ENCODE measurements at places on chromosomes 11 and 22.

GRCh38 chr11:37503411-37504059 lies 905.5 kb upstream of the RAG2 start:
- no peak for DNase-seq

GRCh38 chr11:85889676-85890579 lies 34.7 kb downstream of the CCDC83 start:
- DNase-seq: no peak

DNA sequence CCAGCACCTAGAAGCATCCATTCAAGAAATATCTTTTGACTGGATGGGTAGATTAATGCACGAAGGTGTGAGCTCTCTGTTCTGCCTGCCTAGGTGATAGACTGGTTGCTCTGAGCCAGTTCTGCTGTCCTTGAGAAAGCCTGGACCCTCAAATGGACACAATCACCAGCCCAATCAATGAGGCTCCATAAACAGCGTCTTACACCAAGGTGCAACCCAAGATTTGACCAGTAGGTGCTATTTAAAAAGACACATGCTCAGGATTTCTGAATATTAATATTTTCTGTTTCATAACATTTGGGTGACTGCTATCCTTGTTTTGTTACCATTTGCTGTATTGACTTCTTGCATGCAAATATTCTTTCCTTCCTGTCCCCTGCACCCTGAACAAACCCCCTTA lies 39.0 kb downstream of the PAMR1 start:
- DNase-seq: no peak

GRCh38 chr22:22877523-22878210 lies 9.9 kb upstream of the IGLL5 start:
- peak; percentile 68 for DNase-seq

DNA sequence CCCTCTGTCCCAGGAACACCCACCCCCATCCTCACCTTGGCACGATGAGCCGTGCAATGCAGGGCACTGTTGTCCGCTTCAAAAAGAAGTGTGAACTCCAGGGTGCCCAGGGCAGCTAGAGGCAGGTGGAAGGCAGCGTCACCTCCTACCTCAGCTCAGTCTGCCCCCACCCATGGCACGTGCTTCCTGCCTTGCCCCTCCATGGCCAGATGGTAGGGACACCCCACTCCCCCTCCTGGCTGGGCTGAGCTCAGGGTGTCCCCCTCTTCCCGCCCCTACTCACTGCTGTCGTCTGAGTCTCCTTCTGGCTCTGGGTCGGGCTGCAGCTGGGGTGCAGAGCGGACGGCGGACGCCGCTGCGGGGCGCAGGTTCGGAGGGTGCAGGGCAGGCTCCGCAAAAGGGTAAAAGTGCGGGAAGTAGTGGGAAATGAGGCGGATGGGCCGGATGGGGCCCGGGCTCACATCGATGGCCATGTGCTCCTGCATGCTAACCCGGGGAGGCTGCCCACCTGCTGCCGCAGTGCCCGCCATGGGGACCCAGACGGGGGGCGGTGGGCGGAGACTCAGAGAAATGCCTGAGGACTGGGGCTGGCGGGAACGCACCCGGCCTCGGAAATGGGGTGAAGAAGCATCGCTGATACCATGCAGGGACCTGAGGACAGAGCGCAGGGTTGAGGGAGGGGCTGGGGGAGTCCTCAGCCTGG lies 9.1 kb downstream of the NDUFV1 start:
- DNase-seq: no peak

- no peak for DNase-seq
These were observed 7.8 kb downstream of the PHOX2A start for GRCh38 chr11:72236083-72236697.

GRCh38 chr11:132245403-132246385 lies 875.3 kb downstream of the NTM start:
- DNase-seq: no peak

- DNase-seq: no peak
These were observed 10.2 kb downstream of the MS4A10 start for GRCh38 chr11:60795291-60795690.

DNA sequence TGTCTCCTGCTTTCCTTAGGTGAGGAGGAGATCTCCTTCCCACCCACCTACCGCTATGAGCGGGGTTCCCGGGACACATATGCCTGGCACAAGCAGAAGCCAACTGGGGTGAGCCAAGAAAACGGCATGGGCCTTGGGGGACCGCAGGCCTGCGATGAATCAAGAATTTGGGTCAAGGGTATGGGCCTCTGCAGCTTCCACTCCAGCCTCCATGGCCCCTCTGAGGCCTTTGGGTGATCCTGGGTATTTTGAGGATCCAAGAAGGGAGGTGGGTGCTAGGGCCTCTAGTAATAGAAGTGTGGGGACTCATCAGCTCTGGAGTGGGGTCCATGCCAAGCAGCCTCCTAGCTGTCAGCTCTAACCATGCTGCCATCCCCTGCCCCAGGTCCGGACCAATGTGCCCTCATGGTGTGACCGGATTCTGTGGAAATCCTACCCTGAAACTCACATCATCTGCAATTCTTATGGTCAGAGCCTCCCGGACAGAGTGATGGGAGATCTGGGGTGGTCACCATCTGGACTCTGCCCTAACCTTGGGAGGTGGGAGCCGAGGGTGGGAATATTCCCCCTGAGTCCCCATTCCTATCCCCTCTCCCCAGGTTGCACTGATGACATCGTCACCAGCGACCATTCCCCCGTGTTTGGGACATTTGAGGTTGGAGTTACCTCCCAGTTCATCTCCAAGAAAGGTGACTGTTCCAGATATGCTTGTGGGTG lies 8.6 kb downstream of the INPPL1 start:
- DNase-seq: no peak

DNA sequence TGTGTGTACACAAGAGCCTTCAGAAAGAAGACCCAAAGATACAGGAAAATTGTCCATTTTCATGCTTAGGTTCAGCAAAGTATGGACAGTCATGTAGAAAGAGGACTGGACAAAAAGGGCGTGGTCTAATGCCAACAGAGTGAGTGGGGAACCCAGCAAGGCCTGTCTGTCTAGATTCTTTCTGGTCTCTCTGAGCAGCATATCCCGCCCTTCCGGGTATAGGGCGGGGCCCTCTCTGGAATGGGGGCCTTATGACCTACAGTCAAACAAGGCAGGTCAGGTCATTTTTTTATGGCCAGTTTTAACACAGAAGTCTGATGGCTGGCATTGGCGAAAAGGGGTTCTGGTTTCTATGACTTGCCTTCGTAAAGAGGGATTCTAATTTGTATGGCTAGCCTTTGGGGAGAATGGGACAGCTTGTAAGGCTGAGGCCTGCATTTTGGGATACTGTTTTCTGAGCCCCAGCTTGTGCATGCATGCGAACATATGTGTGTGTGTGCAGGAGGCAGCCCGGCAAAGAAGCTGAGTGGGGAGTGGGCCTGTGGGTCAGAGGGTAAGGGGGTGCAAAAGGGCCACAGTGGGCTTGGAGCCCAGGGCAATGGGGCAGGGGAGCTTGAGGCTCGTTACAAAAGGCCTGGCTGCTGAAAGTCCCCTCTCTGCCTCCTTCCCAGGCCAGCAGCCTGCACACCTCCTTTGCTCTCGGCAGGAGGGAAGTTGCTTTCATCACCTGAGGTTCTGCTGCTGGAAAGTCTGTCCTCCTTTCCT lies 130.5 kb upstream of the B3GAT1 start:
- DNase-seq: peak; percentile 68

DNA sequence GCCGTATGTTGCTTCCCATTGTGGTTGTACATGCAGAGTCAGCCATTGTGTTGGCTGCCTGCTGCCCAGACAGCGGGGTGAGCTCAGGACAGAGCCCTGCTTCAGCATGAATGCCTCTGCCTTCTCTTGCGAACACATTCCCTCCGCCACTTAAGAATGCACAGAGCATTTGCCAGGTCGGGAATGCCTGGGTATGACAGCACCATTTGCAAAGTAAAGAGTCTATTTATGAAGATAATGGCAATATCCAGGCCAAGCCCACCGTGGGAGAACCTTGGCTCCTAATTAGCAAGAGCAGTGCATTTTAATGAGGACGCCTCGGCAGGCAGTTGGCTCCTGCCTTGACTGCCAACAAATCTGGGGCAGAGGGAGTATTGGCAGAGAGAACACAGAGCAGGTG lies 62.5 kb upstream of the SORL1 start:
- no peak for DNase-seq

DNA sequence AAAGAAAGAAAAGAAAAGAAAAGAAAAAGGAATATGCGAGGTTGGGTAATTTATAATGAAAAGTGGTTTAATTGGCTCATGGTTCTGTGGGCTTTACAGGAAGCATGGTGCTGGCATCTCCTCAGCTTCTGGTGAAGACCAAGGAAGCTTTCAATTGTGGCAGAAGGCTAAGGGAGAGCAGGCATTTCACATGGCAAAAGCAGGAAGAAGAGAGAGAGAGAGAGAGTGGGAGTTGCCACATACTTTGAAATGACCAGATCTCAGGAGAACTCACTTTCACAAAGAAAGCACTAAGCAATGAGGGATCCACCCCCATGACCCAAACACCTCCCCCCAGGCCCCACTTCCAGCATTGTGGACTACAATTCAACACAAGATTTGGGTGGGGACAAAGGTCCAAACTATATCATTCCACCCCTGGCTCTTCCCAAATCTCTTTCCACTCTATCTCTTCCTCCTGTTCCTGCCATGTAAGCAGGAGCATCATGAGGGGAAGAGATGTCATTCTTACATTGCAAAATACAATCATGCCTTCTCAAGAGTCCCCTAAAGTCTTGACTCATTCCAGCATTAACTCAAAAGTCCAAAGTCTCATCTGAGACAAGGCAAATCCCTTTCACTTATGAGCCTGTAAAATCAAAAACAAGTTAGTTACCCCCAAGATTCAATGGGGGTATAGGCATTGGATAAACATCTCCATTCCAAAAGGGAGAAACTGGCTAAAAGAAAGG lies 38.9 kb downstream of the LINC01488 start:
- no peak for DNase-seq

DNA sequence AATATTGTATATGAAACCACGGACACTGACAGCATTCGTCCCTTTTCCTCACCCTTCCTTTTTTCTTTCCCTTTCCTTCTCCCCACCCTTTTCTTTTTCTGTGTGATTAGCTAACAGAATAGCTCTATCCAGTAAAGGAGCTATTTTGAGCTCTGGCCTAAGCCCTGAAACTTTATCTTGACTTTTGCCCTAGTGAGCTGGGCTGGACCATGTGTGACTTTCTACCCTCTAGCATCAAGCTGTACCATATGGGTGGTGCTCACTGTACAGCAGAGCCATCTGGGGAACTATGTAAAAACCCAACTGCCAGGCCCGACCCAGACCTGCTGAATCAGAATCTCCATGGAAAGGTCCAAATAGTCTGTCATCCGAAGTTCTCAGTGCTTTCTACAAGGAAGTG lies 21.9 kb upstream of the PANX1 start:
- no peak for DNase-seq

- no peak for DNase-seq
These were observed 7.8 kb upstream of the IFTAP start for GRCh38 chr11:36586543-36586942.

DNA sequence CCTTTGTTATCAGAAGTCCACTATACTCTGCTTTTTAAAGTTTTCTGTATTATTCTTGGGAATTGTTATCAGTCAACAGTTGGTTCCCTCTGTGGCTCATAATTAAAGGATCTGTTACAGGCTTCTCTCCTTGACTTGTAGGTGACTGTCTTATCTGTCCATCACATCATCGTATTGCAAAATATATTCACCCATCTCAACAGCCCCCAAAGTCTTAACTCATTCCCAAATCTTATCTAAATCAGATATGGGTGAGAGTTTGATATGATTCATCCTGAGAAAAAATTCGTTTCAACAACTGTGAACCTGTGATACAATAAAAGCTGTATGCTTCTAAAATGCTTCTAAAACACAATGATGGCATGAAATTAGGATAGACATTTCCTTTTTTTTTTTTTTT lies 1245.6 kb upstream of the RAG2 start:
- DNase-seq: no peak

GRCh38 chr22:47206666-47207218 lies 444.3 kb downstream of the TBC1D22A start:
- no peak for DNase-seq

GRCh38 chr11:15059132-15059915 lies 14.1 kb upstream of the CALCB start:
- DNase-seq: no peak

DNA sequence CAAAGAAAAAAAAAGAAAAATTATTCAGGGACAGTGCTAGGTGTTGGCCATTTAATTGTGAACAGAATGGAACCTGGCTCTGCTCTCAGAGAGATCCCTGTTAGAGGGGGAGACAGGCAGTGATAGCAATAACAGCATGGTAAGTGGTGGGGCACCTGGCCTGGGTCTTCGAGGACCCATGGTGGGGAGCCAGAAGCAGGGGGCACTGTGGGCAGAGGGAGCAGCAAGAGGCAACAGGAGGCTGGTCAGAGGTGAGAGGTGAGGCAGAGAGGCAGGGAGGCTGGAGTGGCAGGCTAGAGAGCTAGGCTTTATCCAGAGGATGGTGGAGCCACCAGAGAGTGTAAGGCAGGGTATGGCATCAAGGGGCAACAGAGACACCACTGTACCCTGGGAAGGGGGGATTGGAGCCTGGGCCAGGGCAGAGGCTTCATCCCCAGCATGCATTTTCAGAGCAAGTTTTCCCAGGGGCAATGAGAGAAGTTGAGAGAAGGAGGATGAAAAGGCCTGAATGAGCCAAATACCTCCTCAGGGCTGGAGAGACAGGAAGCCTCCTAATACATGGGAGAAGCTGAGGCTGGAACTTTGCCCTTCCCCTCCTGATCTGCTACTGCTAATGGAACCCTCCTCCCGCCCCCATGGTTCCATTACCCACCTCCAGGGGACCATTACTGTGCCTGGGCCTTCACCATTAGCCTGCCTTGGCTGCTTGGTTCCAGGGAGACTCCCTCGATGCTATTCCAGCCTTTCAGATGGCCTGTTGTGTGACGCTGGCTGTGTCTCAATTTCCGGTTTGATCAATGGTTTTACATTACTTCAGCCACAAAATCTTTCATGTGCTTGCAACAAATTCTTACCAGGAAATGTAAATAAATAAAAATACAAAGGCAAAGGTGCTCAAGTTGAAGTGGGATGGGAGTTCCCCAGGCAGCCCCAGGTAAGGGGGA lies 2.6 kb upstream of the P2RY2 start:
- no peak for DNase-seq

DNA sequence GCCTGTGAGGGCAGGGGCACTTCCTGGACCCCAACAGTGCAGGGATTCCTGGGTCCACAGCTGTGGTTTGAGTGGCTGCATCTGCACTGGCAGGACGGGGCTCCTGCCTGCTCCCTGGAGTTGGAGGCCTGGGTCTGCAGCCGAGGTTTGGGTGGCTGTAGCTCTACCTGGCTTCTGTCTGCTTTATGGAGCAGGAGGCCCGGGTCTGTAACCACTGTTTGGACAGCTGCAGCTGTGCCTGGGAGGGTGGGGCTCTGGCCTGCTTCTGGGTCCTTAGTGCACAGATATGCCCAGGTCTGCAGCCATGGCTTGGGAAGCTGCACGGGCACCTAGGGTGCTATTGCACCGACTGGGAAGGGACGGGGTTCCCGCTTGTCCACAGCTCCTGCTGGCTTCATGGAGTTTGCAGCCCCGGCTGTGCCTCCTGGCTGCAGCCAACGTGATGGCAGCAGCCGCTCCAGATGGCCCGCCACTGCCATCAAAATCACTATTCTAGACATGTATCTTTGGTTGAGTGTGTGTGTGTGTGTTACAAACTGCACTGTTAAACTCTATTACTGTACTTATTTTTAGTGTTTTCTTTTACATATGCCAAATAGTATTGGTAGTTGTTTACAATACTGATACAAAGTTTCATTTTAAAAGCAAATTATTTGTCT lies 412.3 kb upstream of the KIRREL3 start:
- no peak for DNase-seq
